ENCODE measurements at places on chromosomes 5 and 9.

- DNase-seq = no peak
Measured at GRCh38 chr9:113888336-113888735, 12.2 kb downstream of the ZNF618 start.

- no peak for DNase-seq
Measured at GRCh38 chr5:154380263-154380662, 65.5 kb upstream of the SAP30L start.

GRCh38 chr5:104327801-104328200, 765.2 kb upstream of the NUDT12 start:
- no peak for DNase-seq

DNA sequence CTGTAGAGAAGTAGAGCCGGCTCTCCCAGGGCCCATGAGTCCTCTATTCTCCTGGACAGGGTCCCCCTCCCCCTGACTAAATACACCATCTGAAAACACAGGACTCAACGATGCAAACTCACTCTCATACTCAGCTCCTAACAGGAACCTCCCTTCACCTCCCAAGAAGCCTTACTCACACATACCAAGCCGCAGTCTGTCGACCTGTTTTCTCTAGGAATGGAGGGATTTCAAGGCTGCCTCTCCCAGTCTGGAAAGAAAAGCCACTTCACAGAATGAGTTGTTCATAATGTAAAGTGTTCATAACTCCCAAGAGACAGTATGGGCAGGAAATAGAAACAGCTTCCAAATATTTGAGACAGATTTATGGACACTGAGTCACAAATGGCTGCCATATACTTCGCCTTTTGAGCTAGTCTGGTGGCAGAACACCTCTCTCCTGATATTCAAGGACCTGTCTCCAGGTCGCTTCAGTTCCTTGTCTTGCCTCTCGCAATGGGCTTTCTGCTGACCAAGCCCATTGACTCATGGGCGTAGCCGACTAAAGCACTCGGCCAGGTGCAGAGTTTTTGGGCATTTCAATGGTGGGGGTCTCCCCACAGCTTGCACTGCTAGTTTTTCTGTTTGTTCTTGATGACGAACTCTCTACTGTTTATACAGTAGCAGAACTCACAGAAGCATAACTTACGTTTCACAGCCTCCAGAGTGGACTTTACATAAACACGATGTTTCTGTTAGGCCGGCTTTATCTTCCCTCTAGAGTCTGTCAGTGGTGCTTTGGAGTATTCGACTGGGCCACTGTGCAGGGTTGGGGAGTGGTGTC, 25.0 kb upstream of the IL17B start:
- no peak for DNase-seq

DNA sequence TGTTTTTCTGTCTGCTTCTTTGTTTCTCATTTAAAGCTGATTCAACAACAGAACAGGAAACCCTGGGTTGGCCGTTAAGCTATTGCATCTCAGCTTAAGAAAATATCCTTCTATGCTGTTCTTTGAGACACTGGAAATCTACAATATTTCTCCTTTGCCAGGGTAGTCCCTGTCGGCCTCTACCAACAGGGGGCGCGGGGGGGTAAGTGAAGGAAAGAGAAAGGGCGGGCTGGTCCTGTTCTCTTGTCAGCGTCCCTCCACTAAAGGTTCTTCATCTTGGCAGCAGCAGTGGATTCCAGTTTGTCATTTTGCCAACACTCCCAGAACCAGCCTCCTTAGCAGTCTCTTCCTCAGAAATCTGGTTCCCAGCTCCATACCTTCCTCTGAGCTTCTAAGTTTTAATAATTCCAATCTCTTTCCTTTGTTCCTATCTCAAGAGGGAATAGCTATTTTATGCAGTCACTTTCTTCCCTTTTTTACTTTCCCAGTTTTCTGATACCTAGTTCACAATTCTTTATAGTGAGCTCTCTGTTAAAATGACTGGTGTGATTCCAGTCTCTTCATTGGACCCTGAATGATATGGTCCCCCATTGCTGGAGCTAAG, 222.3 kb downstream of the GLIS3 start:
- peak; percentile 37 for DNase-seq

DNA sequence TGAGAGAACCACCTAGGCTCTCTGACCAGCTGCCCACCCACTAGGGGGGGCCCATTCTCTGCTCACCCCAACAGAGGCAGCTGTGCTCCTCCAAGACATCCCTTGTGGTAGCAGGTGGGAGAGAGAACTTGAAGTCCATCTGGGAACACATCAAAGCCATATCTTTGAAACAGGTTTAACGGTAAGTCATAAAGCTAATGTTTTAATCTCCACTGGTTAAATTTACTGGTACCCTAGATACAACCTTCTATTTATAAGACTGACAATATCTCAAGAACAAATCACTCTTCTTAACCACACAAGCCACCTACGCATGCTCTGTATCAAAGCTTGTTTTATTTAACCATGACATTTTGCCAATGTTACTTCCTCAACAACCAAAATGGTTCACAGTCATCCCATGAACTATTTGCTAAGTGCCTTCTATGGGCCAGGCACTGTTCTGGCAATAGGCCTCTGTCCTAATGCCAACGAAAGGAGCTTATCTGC, 20.4 kb downstream of the AUH start:
- no peak for DNase-seq

GRCh38 chr9:9326749-9327148, 1286.1 kb downstream of the PTPRD start:
- DNase-seq = no peak

- DNase-seq = no peak
Measured at GRCh38 chr5:177335701-177336065, 15.8 kb downstream of the LMAN2 start.

DNA sequence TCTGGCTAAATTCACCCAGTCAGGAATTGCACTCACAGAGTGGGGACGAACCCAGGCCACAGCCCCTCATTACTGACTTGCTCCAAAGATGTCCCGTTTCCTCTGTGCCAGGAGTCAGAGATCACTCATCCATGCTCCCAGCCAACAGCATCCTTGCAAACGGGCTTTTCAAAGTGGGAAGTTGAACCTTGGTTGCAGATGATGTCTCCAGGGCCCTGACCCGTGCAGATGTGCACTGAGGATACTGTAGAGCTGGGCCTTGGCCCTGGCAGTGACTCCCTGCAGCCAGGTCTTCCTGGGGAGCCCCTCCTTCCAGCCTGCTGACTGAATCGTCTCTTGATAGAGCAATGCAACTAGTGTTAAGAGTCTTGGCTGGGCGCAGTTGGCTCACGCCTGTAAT, 22.3 kb downstream of the TCF7 start:
- no peak for DNase-seq

DNA sequence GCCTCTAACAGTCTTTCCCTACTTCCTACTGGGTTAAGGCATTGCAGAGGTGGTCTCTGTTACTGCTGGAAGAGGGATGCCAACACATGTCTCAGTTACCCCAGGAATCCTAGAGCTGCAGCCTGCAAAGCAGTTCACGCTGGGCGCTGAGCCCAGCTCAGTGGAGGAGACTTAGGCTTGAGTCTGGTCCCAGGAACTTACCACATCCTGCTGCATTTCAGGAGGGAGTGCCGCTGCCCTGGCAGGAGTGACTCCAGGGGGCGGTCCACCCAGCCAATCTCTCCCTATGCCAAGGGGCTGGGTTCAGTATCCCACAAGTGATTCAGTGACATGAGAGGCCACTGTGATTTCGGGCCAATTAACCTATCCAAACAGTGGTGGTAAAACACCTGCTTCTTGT, 7.6 kb downstream of the TTC16 start:
- no peak for DNase-seq

DNA sequence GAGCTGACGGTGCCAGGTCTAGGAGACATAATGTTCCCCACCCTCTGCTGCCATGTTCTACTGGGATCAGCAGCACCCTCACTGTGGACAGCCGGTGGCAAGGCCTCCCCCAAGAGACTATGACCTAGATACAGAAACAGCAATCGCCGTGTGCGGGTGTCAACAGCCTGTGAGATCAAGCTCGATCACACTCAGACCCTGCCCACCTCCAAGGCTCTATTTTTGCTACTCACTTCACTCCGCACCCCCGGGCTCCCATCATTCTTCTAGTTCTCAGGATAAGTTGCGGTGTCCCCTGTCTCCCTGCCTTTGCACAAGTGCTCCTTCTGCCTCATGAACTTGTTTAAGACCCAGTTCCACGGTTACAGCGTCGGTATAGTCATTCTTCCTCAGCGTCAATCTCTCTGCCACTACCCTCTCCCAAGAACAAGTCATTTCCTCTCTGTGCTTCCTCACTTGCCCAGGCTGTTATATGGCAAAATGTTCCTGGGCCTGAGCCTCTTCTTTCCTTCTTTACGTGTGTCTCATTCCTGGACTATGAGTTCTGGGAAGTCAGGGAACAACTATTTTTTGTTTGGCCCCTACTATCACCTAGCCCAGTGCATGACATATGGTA, 5.4 kb upstream of the DOCK8 start:
- DNase-seq = no peak

GRCh38 chr9:137697193-137697592, 78.4 kb downstream of the EHMT1 start:
- DNase-seq = no peak

GRCh38 chr9:133098104-133098754, 22.8 kb downstream of the RALGDS start:
- DNase-seq = no peak

GRCh38 chr5:111197523-111197922, 26.7 kb upstream of the CAMK4 start:
- no peak for DNase-seq

DNA sequence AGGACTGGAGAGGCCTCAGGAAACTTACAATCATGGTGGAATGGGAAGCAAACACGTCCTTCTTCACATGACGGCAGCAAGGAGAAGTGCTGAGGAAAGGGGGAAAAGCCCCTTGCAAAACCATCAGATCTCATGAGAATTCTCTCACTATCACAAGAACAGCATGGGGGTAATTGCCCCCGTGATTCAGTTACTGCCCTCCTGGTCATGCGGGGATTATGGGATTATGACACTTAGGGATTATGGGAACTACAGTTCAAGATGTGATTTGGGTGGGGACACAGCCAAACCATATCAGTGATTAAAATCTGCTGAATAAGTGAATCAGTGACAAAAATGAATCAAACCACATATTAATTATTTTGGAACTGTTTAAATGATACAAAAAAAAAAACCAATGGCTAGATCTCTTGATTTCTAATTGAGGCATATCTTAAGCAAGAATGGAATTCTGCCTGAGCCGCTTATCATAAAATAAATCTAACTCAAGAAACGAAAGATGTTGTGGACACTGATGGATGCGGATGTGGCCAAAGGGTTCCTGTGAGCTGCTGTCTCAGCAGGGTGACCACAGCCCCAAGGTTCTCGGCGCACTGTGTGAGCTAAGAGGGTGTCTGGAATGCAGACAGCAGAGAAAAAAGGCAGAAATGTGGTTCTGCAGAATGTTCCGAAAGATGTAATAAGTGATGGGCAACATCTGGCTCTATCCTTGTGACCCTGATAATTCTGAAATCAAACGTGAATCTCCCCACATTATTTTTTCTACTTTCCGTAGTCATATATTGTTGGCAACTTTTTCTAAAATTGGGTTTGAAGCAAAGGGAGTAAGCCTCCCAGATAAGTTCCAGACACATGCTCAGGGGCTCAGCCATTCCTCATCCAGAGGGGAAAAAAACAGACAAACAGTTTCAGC, 107.2 kb upstream of the ICE1 start:
- DNase-seq = no peak

DNA sequence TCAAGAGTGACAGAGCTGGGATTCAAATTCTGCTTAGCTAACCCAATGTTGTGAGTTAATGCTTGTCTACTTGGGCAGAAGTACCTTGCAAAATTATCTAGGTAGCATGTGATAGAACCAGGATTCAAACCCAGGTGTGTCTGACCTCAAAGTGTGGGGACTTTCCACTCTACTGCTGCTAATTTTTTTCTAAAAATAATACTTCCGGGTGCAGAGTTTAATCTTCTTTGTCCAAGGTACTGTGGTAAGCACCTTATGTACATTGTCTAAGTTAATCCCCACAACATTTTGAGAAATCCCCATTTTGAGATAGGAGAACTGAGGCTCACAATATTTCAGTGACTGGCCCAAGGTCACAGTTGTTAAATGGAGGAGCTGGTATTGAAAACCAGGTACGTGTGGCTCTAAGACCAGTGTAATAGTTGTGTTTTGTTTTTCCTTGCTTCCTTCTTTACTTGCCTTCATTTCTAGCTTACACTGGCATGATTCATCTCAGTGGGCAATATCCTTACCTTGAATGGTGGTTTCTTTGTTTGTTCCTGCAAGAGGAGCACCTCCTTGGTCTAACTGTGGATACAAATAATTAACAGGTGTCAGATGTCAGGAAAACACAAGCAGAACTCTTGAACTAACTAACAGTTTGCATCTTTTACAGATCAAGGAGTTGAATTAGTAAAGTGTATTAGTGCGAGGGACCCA, 7.5 kb downstream of the ALDOB start:
- DNase-seq = no peak

- DNase-seq = no peak
Measured at GRCh38 chr5:113027015-113027414, 50.4 kb downstream of the DCP2 start.

DNA sequence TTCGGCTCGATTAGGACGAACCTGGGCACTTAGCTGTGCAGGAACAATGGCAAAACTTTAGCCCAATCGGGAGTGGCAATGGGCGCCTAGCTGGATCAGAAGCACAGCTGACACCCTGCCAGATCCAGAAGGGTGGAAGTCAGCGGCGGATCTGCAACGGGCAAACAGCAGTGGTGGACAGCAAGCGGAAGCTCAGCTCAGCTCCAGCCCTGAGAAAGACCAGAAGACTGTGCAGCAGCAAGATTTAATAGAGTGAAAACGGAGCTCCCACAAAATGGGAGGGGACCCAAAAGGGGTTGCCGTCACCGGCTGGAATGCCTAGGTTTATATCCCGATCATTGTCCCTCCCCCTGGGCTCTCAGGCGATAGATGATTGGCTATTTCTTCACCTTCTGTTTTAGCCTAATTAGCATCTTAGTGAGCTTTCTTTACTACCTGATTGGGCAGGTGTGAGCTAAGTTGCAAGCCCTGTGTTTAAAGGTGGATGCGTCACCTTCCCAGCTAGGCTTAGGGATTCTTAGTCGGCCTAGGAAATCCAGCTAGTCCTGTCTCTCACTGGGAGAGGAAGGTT, 1237.9 kb downstream of the CDH12 start:
- no peak for DNase-seq

DNA sequence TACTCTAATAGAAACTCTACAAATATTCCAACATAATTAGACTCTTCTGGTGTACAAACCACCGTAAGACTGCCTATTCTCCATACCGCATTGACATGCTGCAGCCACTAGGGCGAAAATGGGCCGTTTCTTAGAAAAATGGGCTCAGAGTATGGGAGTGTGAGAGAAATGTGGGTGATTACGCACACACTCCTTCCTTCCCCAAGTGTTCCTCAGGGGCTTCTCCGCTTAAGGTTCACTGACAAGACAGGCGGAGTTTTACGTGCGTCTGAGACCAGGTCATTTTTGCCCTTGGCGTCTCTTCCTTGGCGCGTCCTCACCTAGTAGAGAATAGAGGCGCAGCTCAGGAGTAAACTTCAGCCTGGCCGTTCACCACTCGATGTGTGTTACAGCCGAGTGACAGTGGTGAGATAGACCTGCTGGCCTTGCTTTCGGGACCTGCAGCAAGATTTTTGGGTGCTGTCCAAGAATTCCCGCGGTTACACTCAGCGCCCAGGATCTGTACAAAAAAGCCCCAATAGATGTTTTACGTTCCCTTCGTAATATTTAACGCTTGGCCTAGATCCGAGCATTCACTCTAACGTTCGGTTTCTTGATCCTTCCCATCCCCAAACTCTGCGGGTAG, 1.8 kb upstream of the NTRK2 start:
- no peak for DNase-seq

GRCh38 chr9:33130961-33131789, 36.0 kb downstream of the B4GALT1 start:
- no peak for DNase-seq

Data from HFF-Myc (cell line).